ENCODE measurements at places on chromosomes 4 and X.

GRCh38 chrX:151977923-151978322, 3.4 kb upstream of the GABRE start:
- DNase-seq: no peak

GRCh38 chrX:68895341-68895755, 66.5 kb downstream of the EFNB1 start:
- no peak for DNase-seq

GRCh38 chr4:186871856-186872255, 148.2 kb upstream of the FAT1 start:
- DNase-seq: no peak

DNA sequence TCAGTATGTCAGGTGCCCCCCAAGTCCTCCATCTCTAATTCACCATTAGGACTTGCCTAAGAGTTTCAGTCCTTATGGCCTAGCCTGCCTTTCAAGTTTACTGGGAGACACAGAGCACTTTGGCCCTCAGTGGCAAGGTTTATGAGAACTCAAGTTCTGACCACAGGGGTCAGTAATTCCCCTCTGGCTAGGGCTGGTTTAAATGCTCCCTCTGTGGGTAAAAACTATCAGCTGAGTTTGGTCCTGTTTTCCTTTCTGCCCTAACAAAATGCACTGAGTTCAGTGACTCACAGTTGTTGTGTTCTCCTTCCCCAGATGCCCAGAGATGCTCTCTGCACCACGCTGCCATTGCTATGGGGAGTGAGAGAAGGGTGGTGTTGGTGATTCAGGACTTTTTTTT, 163.2 kb downstream of the RELL1 start:
- DNase-seq: no peak

DNA sequence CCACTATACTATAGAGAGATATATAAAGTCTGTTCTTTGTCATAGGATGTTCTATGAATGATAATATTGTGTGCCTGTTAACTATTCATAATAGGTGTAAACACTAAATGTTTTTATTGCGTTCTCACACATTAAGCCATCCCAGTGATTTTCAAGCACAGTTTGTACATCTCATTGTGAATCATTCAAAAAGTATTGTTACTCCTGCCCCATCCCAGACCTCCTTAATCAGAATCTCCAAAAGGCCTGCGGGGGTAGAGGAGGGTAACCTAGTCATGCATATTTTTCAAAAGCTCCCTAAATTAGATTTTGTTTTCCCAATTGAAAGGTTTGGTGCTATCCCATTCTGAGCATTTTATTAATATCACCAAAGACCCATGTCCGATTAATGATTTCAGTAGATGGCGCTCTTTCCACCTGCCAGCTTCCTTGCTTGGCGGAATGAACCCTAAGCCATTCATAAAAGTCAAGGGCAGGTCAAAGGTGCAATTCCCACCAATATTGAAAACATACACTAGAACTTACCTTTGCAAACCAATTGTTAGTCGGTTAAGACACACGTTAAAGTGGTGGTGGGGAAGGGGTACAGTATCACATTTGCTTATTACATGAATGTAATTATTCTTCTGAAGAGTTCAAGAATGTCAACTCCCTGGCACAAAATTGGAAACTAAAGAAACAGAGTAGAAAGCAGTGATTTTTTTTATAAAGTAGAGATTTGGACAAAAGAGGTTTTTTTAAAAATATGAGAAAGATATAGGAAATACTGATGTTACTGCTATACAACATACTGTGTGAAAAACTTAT, 5.8 kb upstream of the TET2 start:
- DNase-seq: no peak

DNA sequence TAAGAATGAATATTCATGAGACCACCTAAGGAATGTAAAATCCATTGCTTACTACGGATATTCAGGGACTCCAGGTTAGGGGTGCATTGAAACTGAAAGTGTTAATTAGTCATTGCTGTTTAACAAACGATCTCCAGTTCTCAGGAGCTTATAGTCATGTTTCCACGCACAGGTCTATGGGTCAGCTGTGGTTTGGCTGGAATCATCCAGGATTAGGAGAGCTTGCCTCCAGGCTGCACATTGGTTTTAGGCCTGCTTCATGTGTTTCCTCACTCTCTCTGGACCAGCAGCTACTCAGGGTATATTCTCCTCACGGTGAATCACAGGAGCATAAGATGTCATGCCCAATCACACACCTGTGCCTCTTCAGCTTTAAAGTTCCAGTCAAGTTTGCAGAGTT, 98.9 kb downstream of the ATXN3L start:
- DNase-seq: no peak

DNA sequence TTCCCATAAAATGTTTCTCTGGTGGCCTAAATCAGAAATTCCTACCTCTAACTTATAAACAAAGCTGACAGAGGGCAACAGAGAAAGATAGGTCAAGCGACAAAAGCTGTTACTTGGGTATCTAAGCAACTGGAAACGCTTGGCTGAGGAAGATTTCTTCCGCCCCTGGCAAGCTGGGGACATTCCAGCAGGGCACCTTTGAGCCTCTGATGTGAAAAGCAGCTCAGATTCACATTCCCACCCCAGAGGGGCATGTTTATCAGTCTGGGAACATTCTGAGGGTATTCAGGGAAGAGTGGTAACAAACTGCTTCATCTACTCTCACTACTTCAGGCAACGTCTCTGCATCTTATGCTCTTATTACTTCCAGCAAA, 3.5 kb upstream of the CDS1 start:
- no peak for DNase-seq

DNA sequence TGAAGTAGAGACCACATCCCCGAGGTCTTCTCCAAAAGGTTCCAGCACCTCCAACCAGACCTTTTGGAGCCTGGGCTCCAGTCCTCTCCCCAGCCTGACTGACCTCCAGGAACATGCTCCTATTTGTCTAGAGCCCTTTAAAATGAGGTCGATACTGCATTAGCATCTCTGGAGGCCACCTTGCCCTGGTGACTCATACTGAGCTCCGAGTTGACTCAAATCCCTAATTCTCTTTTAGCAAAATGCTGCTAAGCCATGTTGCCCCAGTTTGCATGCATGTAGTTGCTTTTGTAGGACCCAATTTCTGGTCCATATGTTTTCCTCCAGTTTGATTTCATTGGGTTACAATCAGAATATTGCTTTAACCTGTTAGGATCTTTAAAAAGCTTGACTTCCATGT, 43.5 kb upstream of the CITED1 start:
- no peak for DNase-seq

DNA sequence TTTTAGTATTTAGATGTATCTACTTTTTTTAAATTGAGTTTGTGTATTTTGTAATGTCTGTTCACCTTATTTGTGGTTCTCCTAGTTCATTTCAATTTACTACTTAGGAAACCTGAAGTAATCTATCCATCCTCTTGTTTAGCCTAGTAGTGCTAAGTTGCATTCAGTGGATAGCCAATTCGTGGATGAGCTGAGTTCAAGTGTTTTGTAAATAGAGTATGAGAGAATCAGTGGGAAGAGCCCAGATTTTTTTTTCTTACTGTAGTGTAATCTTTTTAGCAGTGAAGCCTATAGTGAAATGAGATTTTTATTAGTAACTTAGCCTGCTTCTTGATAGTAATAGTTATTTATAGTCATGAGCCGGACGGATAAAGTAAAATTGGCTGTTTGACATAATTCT, 21.7 kb downstream of the STAG2 start:
- no peak for DNase-seq

DNA sequence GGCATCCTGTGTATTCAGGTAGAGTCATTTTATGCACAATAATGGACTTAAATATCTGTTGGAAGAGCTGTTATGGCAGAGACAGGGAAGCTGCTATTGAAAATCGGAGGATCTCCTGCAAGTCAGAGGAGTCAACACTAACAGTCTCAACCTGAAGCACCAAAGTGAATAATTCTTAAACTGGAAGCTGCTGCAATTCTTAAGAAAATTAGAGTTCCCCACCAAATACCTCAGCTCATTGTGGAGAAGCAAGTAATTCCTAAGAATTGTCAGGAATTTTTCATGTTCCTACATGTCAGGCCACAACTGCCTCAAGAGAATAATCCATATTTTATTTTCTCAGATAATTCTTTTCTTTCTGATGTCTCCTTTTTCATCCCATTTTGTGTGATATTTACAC, 892.6 kb upstream of the LCORL start:
- no peak for DNase-seq

DNA sequence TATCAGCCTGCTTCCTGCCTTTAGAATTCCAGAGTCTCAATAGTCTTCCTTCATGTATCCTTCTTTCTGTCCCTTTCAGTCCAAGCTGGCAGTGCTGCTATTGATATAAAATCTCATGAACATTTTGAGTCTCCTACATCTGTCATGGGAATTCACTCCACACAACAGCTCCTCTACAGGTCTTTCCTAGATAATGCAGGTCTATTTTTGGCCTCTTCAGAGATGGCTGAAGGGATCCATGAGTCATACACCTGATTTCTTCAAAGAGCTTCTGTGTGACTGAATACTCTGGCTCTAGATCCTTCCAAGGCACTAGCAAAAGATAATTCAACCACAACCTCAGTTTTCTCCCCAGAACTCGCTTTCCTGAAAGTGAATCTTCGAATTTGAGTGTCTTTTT, 115.4 kb downstream of the STPG2 start:
- DNase-seq: no peak

- DNase-seq: no peak
These were observed 14.3 kb downstream of the ABLIM2 start for GRCh38 chr4:8144359-8144758.

DNA sequence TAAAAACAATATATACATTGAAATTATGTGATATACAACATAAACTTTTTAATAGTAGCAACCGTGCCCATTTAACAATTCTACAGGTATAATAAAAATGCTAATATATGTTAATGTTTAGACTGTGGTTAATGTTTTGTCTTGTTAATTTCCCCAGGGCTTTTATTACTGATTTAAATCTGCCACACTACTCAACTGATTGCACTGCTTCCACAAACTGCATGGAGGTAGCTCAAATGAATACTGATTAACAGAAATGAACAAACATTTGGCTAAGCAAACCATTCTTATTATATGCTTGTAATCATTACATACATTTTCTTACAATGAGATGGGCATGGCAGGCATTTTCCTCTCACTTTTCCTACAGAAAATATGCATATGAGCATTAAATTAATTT, 275.9 kb downstream of the GPC3 start:
- DNase-seq: no peak

DNA sequence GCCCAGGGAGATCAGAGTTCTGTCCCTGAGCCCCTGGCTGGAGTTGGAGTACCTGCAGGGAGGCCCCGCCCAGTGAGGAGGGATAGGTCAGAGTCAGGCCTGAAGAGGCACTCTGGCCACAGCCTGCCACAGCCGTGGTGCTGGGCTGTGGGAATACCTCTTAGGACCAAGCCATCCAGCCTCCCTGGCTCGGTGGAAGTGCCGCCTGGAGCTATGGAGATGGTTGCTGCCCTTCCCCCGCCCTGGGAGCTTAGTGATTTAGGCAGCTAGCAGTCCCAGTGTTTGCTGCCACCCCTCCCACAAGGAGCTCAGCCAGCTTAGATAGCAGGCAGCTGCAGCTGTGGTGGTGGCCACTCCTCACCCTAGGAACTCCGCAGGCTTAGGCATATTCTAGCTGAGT, 446.3 kb upstream of the GNPDA2 start:
- no peak for DNase-seq

- no peak for DNase-seq
These were observed 212.3 kb upstream of the BCOR start for GRCh38 chrX:40310016-40310415.

All from cerebellar nuclear complex (tissue), 1 donor.